Activated CD8-positive, alpha-beta memory T cell treated with anti-CD3 and anti-CD28 coated beads, Interleukin-2, amount 10 ng/mL, durations not matched to agents 7 days and 5 days (primary cell): ENCODE measurements at places on chromosomes 13 and 19. TPM values are rescaled to one million over a fixed set of nuclear protein-coding genes. Genes with fewer than 3 reads are reported as not detected.

MCEMP1 gene
- not detected for total RNA-seq

DOCK6 gene
- total RNA-seq = 0.58 TPM

- no peak for DNase-seq
Measured at GRCh38 chr19:5918463-5919079, 4.5 kb downstream of the CAPS start.

DNA sequence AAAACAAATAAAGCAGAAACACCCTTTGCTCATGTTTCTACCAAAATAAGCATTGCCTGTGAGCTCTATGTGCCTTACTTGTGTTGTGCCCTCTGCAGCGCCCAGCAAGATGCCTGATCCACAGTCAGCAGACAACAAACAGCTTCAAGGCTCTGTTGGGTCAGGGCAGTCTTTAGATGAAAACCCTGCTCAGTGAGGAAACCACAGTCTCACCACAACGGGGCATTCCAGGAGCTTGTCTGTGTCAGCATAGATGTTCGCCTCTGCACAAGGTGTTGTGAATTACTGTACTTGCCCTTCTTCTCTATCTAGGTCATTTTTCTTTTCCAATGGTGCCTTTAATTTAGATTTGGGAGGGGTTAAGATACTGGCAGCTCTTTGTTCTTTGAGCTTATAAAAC lies 251.9 kb downstream of the COL4A1 start:
- no peak for DNase-seq

GRCh38 chr13:53560556-53560955 lies 531.9 kb downstream of the OLFM4 start:
- DNase-seq = no peak
